Stimulated activated CD4-positive, alpha-beta T cell treated with anti-CD3 and anti-CD28 coated beads, Interleukin-4, amount 100 ng/mL, for 24 hours (primary cell): ENCODE measurements at places on chromosomes 2 and 18.

DNA sequence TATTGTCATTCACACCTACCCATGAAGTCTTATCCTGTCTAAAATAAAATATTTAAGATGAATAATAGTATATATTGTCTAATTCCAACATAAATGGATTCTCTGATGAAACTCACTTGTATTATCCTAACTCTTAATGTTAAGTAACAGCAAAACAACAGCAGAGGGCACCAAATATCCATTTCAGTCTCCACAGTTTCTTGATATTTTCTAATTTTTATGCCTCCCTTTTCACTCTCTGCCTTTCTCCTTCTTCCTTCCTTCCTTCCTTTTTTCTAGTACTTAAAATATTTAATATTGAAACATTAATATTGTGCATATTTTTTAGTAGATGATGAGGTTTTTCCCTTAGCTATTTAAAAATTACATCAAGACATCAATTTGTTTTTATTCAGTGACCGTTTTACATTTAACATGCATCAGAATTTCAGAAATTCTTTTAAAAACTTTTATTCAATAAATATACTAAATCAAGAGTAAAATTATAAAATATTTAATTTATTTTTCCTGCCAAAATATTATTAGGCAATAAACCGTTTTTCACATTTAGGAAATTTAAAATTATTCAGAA lies 97.6 kb downstream of the WDR7 start:
- no peak for DNase-seq

- no peak for DNase-seq
These were observed 291.1 kb downstream of the MTX2 start for GRCh38 chr2:176560296-176560695.

DNA sequence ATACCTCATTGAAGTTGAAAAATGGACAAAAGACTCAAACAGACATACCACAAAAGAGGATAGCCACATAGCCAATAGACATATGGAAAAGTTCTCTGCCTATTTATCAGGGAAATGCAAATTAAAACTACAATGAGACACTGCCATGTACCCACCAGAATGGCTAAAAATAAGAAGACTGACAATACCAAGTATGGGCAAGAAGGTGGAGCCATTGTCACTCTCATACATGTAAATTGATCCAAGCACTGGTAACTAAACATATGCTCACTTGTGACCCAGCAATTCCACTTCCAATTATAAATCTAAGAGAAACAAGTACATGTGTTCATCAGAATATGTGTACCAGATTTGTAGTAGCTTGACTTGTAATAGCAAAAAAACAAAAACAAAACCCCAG lies 4.6 kb downstream of the LOXHD1 start:
- no peak for DNase-seq

GRCh38 chr2:129502781-129503180 lies 476.7 kb upstream of the RAB6C start:
- no peak for DNase-seq

DNA sequence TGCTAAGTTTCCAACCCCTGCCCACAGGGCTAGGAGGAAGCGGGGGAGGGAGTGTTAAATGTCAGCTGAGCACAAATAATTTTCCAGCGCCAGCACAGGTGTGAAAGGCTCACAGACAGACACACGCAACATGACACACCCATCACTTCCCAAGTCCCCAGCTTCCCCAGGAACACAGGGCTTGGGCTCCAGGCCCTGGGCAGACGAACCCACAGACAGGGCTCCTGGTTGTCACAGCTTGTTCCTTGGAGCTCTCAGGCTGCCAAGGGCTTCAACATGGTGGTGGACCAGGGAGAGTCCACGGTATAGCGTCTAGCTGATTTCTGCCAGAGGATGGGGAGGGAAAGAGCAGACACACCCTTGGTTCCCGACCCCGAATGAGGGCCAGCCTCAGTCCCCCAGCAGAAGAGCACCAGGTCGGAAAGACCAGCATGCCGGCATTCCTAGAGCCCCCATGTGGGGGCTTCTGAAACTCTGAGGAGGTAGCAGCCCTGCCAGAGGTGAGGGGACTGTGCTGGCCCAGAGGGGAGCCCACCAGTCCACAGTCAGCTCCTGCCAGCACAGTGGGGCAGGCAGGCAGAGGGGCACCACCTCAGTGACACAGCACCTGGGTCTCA lies 1.9 kb downstream of the DUSP2 start:
- peak; percentile 51 for DNase-seq

- DNase-seq = no peak
These were observed 76.5 kb downstream of the SOCS6 start for GRCh38 chr18:70365361-70365760.

DNA sequence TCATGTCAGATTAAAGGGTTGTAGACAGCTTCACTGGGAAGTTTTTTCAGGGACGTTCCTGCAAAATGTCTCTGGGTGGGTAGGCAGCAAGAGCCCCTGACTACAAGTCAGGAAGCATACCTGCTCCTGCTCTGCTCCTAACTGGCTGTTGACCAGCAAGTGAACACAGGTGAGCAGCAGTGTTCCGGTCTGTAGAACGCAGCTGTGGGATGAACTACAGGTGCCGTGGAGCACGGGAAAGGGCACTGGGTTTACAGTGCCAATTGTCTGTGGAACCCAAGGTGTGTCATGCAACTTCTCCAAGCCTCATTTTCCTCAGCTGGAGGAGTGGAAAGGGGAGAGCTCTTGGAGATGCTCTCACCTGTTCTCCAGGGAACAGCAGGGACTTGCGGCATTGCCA lies 6.6 kb downstream of the ASB18 start:
- no peak for DNase-seq

GRCh38 chr18:61502472-61502871 lies 169.2 kb downstream of the CDH20 start:
- DNase-seq = no peak

DNA sequence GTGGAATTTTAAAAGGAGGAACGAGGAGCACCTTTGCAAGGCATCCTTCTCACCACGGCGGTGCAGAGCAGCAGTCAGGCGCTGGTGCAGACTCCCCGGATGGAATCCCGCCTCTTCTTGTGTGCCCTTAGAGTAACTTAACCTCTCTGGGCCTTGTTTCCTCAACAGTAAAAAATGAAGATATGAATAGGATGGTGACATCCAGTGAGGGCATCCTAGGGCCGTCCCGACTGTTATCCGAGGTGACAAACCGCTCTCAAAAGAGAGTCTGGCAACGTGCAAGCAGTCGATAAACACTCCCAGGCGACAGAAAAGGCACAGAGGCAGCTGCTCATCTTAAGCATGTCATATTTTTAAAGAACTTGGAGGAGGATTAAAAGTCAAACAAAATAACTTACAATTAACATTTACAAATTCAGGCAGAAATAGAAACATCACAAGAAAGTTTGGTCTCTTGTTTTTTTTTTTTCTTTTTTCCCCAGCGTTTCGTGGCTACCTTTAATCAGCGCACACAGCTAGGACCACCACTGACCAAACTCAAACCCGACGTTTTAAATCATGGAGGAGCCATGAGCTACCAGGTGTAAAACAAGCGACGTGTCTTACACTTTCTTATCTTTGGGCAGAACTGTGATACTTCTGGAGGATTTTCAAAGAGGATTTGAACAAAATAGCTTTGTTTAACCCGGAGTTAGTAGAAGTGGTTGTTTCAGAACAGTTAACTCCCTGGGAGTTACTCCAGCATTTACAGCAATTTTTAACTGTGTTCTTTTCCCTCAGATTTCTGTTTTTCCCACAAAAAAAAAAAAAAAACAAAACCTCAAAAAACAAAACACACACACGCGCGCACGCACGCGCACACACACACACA lies 2.1 kb downstream of the MBP start:
- DNase-seq = no peak

- DNase-seq = no peak
These were observed 412.9 kb downstream of the SLC4A3 start for GRCh38 chr2:220040346-220040745.

DNA sequence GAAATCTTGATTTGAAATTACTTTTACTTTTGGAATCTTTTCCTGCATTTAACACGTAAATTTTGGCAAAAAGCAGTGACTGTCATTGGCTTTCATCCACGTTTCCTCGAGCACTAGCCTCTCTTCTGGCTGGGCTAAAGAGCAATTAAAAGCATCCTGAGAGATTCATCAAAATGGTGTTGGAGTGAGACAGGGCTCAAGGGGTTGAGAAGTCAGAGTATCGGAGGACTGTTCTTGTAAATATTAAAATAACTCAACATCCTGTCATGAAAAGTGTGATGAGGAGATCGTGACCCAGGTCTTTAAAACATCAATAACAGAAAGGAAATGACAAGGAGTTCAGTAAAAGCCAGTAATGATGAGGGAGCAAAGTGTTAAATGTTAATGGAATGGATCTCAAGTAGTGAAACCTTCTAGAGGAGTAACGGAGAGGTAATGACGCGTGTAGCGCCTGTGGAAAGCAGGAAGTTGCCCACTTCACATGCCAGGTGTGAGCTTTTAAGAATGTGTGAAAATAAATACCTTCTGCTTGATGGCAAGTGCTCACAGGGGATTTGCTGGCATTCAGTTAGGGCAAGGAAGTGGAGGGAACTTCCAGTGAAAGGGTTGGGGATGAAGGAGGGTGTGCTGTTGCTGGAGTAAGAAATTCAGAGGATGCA lies 754.4 kb downstream of the ADCYAP1 start:
- DNase-seq = no peak

DNA sequence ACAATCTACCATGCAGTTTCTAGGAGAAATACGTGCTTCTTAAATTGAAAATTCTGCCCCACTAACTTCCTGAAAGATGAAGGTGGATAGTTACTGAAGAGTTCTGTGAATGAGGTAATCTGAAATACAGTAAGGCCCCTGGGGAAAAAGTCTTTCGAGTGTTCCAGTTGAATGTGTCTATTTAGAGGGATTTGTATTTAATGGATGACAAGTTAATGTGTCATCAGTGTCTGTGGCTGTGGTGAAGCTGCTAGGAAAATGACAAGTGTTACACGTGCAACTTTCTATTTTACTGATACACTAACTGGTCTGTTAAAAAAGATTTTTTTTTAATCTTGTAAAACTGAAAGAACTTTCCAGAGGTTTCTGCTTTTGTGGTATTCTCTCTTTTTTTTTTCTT lies 384.6 kb downstream of the STK39 start:
- no peak for DNase-seq

- DNase-seq = no peak
These were observed 70.8 kb upstream of the NABP1 start for GRCh38 chr2:191607096-191607495.

DNA sequence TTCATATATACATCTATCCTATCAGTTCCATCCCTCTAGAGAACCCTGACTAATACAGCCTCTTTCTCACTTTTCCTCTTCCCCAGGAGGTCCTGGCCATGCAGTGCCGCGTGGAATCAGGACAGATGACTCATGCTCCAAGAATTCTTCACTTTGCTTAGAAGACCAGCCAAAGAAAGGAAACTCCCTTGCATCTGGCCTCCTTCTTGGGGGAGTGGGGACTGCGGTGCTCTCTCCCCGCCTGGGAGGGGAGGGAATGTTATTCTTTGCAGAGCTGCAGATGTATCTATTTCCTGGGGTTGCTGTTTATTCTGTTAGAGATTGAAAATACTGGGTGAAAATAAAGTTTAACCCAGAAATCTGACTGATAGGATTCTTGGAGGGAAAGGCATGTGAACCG lies 111.5 kb upstream of the SH3BP4 start:
- DNase-seq = no peak

DNA sequence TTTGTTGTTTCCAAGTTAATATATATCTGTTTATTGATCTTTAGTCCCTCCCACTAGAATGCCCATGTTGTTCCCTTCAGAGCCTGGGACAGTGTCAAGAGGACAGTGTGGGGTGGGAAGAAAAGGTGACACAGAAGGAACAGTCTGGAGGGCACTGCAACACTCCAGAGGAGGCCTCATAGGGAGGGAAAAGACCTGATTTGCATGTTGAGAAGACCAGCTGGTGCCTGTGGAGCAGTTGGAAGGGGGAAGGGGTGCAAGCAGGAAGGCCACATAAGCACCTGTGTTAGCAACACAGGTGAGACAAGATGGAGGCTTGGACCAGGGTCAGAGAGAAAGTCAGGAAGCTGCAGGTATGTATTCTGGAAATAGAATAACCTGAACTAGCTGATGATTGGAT lies 48.1 kb upstream of the FHOD3 start:
- DNase-seq = no peak

DNA sequence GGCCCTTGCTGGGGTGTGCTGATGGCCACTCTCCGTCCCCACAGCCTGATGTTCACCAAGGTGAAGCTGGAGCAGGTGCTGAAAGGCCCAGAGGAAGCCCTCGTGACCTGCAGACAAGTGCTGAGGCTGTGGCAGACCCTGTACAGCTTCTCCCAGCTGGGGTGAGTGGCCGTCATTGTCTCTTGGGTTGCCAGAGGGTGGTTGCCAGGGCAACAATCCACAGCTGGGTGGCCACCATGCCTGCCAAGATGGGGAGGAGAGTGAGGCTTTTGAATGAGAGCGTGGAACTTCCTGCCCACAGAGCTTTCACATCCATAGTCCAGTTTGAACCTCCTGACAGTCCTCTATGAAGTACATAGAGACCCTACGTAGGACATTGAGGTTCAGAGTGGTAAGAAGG lies 108.8 kb downstream of the STPG4 start:
- no peak for DNase-seq

DNA sequence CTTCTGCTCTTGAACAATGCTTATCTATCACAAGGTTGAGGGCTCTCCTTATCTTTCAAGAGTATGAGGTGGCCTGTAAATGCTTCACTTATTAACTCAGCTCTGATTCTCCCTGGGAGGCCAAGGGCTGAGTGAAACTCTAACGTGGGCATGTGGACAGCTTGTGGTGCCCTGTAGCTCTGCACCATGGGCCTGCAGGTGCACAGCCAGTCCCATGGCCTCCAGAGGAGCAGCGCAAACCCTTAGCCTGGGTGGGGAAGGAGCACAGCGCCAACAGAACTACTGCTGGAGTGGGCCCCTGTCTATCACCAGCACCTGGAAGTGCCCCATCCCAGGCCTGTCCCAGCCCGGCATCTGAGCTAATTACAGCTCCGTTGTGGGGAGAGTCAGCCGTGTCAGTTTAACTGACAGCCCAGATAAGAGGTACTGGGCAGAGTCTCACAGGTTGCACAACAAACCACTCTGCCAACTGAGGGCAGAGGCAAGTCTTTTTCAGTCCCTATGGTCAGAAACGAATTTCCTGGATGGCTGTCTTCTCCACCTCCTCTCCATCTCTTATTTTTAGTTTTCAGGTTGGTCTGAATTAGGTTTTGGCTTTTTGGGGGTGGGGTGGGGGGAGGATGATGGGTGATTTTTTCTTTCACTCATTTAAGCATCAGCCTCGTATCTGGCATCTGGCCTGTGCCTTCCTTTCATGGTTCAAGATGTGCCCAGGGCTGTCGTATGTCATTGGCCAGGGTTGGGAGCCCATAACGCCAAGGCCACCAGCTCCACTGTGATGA lies 219.5 kb downstream of the BCL2 start:
- no peak for DNase-seq

DNA sequence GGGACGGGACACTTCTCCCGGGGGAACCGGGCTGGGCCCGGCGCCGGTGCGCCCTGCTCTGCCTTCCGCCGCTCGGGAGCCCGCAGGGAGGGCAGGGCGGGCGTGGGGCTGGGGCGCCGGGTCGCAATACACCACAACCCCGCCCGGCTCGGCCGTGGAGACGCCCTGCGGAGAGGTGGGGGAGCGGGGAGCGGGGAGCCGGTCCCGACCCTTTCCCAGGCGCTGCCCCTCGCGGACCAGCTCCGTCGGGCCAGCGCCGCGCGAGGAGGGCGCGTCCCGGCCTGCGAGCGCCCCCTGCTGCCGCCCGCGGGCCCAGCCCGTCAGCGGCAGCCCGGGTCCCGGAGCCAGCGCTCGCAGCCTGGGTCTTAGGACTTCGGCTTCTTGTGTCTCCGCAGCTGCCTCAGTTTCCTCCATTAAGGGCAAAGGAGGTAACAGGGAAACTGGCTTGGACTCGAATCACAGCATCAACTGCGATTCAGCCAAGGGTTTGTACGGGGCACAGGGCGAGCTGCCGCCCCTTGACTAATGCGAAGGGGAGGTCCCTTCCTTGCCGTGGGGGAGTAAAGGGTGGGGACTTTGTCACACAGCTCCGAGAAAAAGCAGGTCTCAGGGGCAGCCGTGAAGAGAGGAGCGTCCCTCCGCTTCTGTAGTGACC lies 635 bp upstream of the ADRA2B start:
- peak; percentile 58 for DNase-seq
